ENCODE measurements at places on chromosomes 5 and 9.

GRCh38 chr5:139644001-139644456 lies 4.1 kb upstream of the CXXC5 start:
- DNase-seq, result no peak

DNA sequence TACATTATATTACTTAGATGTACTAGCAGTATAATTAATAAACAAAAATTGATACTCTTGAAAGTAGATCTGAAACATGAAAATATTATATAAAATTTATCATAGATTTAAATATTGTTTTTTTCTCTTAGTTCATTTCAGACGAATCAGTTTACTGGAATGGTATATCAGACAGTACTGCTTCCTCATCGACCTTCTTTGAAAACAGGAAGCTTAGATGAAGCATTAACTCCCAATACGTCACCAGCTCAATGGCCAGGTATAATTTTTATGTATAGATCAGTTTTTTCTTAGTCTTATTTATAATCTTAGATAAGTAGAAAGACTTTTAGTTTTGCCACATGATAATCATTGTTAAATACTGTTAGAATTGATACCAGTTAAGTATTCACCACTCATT lies 106.3 kb downstream of the DMXL1 start:
- no peak for DNase-seq

- no peak for DNase-seq
Measured at GRCh38 chr9:126614088-126614454, 343 bp downstream of the LMX1B start.

DNA sequence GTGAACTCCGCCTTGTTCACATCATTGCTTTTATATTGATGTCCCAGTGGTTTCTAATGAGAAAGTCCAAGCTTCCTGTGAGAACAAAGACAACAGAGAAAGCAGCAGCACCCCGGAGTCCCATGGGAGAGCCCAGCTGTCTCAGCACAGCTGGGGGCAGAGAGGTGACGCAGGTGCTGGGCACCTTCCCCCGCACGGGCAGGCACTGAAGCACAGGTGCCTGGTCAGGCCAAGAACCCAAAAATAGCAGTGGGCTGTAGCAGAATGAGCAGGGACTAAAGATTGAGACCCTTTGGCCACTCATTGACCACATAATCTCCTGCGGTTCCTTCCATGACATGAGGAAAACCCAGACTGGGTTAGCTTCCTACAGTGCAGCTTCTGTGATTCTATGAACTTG lies 18.8 kb downstream of the SRD5A1 start:
- no peak for DNase-seq

GRCh38 chr9:76690246-76690972 lies 73.8 kb upstream of the PCA3 start:
- no peak for DNase-seq

- DNase-seq, result no peak
Measured at GRCh38 chr5:107388141-107388861, 282.4 kb downstream of the EFNA5 start.

DNA sequence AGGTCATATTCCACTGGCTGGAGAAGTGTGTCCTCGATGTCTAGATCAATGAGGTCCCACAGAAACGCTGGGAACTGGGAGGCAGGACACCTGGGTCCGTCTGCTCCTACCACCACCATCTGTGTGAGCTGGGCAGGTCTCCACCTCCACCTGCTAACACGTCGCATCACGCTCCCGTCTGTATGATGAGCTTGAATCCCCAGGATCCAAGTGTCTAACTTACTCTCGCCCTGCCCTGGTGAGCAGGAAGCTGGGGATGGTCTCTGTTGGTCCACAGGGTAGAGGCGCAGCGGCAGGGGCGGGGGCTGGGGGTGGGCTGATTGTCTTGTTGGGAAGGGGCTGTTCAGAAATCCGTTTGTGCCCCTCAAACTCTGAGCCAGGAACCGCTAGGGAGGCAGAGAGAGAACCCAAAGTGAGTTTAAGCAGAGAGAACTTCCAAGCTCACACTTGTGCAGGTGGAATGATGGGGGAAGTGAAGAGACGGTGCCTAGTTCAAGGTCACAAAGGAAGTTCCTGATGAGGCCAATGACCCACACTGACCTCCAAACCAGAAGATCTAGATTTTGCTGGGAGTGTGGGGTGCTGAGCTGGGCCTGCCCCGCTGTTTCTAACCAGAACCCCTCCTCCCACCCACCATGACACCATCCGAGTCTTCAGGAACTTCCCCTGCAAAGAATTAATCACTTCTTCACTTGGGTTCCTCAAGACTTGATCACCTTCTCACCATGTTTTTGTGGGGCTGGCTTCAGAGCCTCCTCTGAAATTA lies 21.1 kb downstream of the ORM2 start:
- no peak for DNase-seq

- no peak for DNase-seq
Measured at GRCh38 chr9:84659313-84659712, 10.2 kb upstream of the NTRK2 start.

- DNase-seq, result no peak
Measured at GRCh38 chr5:88734983-88735382, 148.0 kb downstream of the MEF2C start.

GRCh38 chr9:121557581-121558447 lies 58.2 kb upstream of the GGTA1 start:
- DNase-seq, result no peak

GRCh38 chr5:111697215-111697614 lies 59.8 kb downstream of the NREP start:
- no peak for DNase-seq

DNA sequence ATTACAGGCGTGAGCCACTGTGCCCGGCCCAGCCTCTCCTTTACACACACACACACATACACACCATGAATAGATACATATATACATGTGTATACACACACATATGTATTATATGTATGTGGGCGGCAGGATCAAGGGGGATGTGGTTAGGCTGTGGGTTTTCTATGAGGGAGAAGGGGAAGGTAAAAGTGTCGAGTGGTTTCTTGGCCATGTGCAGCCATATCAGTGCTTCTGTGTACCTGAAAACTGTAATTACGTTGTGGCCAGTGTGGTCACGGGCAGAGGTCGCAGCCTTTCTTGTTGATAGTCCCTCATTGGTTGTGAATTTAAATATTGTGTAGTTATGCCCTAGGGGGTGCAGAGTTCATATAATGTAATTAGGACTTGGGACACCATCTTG lies 16.5 kb downstream of the CDK20 start:
- no peak for DNase-seq

DNA sequence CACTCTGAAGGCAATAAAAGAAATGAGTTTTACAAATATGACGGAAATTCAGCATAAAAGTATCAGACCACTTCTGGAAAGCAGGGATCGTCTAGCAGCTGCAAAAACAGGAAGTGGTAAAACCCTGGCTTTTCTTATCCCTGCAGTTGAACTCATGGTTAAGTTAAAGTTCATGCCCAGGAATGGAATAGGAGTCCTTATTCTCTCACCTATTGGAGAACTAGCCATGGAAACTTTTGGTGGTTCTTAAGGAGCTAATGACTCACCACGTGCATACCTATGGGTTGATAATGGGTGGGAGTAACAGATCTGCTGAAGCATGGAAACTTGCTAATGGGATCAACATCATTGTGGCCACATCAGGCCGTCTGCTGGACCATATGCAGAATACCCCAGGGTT lies 93.5 kb upstream of the RGMB start:
- DNase-seq, result no peak

- no peak for DNase-seq
Measured at GRCh38 chr5:170551076-170551475, 47.3 kb downstream of the KCNIP1 start.

GRCh38 chr5:41048986-41049385 lies 22.2 kb downstream of the MROH2B start:
- DNase-seq, result no peak

DNA sequence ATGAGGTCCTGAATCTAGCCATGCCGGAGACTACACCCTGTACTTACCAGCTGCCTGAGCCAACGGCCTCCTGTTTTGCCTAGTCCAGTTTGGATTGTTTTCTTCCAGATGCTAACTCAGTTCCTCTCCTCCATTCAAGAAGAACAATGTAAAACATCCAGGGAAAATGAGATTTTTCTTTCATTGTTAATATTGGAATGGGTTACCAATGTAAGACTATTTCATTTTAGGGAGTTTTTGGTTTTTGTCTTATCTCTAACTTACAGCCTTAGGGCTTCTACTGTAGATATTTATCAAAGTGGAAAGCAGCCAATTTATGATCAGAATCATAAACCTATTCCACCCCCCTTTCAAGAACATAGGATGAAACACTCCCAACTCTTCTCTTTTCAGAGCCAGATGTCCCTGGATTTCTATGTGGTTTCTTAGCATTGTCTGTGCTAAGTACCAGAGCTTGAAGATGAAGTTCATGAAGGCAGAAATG lies 3.5 kb upstream of the VDAC1 start:
- DNase-seq, result no peak

GRCh38 chr5:162654661-162655405 lies 587.3 kb downstream of the GABRG2 start:
- no peak for DNase-seq

GRCh38 chr5:44278469-44278868 lies 110.8 kb downstream of the FGF10 start:
- no peak for DNase-seq

DNA sequence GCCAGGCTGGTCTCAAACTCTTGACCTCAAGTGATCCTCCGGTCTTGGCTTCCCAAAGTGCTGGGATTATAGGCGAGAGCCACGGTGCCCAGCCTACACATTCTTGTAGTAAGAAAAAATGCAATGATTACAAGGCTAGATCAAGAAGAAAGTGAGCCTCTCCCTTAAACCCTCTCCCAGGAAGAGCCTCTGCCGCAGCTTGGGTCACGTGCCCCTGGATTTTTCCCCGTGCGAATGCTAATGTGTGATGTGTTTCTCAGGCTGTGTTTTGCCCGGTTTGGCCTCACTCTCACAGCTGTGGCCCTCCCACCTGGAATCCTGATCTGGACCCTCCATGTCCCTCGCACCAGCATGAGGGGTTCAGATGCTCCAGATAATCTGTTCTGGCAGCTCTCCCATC lies 6.9 kb downstream of the PLPP7 start:
- DNase-seq, result no peak

- no peak for DNase-seq
Measured at GRCh38 chr9:128022886-128023285, 42.1 kb upstream of the EEIG1 start.

GRCh38 chr5:172093965-172094364 lies 87.5 kb upstream of the FBXW11 start:
- DNase-seq, result no peak

- no peak for DNase-seq
Measured at GRCh38 chr9:80144856-80145255, 573.1 kb downstream of the TLE4 start.

- no peak for DNase-seq
Measured at GRCh38 chr9:6426117-6426516, 13.1 kb downstream of the UHRF2 start.

DNA sequence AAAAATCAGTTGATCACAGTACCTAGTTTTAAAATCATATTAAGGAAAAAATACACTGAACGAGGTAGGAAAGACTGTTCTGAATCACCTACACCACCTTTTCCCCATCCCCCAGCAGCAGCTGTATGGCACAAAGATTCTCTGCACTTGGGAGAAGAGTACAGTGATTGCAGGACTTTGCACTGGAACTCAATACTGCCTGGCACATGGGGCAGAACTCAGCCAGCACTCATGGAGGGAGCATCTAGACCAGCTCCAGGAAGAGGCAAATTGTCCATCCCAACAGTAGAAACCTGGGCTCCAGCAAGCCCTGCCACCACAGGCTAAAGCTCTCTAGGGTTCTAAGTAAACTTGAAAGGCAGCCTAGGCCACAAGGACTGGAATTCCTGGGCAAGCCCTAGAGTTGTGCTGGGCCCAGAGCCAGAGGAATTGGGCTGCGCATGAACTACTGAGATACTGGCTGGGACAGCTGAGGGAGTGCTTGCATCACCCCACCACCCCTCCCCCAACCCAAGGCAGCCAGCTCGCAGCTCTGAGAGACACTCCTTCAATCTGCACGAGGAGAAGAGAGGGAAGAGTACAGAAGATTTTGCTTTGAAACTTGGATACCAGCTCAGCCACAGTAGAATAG lies 654.4 kb upstream of the CDH6 start:
- no peak for DNase-seq

- no peak for DNase-seq
Measured at GRCh38 chr9:72551306-72551705, 29.9 kb downstream of the TMC1 start.

DNA sequence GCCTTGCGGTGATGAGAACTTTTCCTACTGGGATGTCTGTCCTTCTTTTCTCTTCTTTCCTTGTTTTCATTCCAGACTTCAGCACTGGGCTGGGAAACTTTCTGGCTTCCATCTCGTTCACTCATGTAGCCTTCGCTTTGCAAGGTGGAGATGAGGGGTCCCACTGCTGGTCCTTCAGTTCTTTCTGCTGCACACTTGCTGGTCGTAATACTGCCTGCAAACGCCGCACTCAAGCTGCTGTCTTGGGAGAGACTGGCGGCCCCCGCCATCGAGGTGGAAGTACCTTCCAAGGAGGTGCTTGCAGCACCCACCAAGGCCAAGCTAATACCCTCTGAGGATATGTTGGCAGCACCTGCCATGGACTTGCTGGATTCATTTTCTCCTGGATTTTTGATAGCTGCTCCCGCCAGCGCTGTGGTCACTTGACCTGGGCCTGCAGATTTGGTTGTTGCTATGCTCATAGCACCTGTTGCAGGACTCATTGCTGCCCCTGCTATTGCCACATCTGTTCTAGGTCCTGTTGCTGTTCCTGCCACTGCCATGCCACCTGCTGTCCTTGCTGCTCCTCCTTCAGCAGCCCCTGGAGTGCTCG lies 3.0 kb downstream of the GARIN3 start:
- DNase-seq, result no peak

DNA sequence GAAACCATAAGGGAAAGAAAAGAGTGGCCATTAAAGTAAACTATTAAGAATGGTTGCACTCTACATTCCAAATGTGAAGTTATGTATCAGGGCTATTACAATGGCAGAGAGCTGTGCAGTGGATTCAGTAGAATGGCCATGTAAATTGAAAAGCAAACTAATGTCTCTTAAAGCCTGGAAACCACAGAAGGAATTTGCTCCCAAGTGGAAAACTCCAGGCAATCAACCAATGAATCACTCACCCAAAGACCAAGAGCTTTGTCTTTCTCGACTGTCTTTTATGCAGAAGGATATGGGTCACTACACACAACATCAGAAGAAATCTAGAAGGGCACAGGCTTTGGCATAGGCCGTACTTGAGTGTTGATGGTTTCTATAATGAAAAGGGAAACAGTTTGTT lies 114.9 kb downstream of the TLE1 start:
- no peak for DNase-seq

DNA sequence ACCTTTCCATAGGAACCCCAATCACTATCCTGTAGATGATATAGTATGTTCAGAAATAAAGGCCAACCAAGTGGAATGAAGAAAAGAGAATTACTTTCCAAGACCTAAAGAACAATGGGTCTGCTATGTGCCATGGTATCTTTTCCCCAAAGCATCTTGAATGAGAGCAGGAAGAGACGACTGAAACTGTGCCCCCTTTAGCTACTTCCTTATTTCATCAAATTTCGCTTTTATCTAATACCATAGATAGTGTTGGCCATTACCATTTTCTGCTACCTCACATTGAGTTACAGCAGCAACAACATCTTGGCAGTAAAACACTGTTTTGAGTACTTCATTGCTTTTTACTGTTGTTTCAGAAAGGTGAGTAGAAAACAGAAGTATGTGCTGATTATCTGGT lies 266.6 kb downstream of the CD180 start:
- no peak for DNase-seq

Measured in activated CD8-positive, alpha-beta memory T cell treated with anti-CD3 and anti-CD28 coated beads for 4 hours (primary cell).